ENCODE measurements at places on chromosomes 13 and 19. TPM values are rescaled to one million over a fixed set of nuclear protein-coding genes. Genes with fewer than 3 reads are reported as not detected.
A peak's percentile ranks its signal among the peaks of the same experiment; 100 is the strongest.

Gene RDH8
- 0.97 TPM for total RNA-seq

Gene ATP1A3
- 0.11 TPM for total RNA-seq

Gene MRPL4
- total RNA-seq: 101 TPM

GRCh38 chr13:80040196-80040980 lies 300.5 kb downstream of the SPRY2 start:
- peak; percentile 97 for DNase-seq

- DNase-seq: no peak
Observed at GRCh38 chr13:104422668-104423067, 1356.5 kb upstream of the SLC10A2 start.

DNA sequence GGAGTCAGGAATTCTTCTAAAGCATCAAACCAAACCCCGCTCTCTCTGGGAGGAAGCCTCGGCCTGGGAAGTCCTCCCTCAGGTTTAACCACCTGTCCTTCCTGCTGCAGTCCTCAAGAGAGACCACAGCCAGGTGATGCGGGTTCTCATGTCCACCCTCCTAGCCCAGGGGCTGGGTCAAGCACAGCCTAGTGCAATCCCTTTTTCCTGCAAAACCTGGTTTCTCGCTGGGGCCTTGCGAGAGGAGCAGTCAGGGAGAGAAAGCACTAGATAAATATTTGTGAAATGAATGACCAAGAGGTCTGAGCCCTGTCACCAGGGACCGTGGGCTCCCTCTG lies 2.4 kb downstream of the SLC8A2 start:
- DNase-seq: no peak

GRCh38 chr19:9850235-9850959 lies 15.3 kb downstream of the PIN1 start:
- no peak for DNase-seq

Data from GM23248 (cell line).